ENCODE measurements at places on chromosomes 12 and 14. TPM values are rescaled to one million over a fixed set of nuclear protein-coding genes. Genes with fewer than 3 reads are reported as not detected.

- peak; percentile 82 for DNase-seq
Observed at GRCh38 chr12:3122841-3123678, 45.9 kb downstream of the TSPAN9 start.

- no peak for DNase-seq
Observed at GRCh38 chr12:39040275-39040674, 134.9 kb upstream of the CPNE8 start.

DNA sequence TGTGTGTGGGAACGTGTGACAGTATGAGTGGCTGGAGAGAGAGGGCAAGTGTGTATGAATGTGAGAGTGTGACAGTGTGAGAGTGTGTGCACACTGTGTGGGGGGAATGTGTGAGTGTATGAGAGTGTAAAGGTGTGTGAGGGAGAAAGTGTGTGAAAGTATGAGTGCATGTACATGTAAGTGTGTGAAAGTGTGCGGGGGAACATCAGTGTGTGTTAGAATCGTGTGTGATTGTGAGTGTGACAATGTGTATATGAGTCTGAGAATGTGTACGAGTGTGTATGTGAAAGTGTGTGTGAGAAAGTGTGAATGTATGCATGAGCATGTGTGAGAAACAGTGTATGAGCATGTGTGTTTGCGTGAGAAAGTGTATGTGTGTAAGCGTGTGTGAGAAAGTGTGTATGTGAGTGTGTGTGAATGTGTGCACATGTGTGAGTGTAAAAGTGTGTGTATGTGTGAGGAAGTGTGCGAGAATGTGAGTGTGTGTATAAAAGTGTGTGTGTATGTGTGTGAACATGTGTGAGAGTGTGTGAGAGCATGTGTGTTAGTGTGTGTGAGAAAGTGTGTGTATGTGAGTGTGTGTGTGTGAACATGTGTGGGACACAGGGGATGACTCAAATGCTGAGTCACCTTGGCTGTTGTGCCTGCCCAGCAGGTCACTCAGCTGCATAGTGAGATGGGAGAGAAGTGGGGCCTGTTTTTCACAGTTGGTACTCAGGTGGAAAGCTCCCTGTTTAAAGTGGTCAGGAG, 220.5 kb upstream of the TBX3 start:
- no peak for DNase-seq

CLEC4A gene
- 0.75 TPM for polyA plus RNA-seq

TSPAN11 gene
- polyA plus RNA-seq, result 2.8 TPM

DNA sequence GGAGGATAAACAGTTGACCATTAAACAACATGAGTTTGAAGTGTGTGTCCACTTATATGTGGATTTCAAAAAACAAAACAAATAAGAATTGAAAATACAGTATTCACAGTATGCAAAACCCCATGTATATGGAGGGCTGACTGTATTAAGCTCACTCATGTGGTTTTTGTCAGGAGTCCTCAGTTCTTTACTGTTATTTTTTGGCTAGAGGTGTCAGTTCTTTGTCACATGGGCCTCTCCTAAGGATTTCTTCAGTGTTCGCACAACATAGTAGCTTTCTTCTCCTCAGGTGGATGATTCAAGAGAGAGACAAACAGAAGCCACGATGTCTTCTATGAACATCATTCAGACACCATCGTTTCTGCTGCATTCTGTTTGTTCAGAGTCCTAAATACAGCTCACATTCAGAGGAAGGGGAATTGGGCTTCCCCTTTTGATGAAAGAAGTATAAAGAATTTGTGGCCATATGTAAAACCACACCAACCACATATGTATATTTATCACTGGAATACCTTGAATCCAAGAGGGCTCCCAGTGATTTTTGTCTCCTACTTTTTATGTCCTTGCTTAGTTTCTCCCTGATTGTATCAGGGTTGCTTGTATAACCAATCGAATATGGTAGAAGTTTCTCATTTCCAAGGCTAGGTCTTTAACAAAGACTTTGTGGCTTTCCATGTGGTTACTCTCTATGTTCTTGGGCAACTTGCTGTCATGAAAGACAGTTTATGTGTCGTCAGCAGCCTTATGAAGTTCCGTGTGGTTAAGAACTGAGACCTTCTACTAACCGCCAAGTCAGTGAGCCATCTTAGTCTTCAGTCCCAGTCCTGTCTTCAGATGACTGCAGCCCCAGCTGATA, 18.9 kb downstream of the MNAT1 start:
- no peak for DNase-seq

All from right cardiac atrium (tissue), 5 donors.